ENCODE measurements at places on chromosomes 7 and 10. TPM values are rescaled to one million over a fixed set of nuclear protein-coding genes. Genes with fewer than 3 reads are reported as not detected.
A peak's percentile ranks its signal among the peaks of the same experiment; 100 is the strongest.

PSPH gene
- total RNA-seq: 8.1 TPM

GRCh38 chr7:139739863-139740597, 37.8 kb downstream of the HIPK2 start:
- no peak for DNase-seq
- H3K4me3 ChIP-seq: no peak overlapping the region
- no peaks in the 10 kb centered on the region for H3K4me1 ChIP-seq

ATG9B gene
- 32.5 TPM for total RNA-seq

DNA sequence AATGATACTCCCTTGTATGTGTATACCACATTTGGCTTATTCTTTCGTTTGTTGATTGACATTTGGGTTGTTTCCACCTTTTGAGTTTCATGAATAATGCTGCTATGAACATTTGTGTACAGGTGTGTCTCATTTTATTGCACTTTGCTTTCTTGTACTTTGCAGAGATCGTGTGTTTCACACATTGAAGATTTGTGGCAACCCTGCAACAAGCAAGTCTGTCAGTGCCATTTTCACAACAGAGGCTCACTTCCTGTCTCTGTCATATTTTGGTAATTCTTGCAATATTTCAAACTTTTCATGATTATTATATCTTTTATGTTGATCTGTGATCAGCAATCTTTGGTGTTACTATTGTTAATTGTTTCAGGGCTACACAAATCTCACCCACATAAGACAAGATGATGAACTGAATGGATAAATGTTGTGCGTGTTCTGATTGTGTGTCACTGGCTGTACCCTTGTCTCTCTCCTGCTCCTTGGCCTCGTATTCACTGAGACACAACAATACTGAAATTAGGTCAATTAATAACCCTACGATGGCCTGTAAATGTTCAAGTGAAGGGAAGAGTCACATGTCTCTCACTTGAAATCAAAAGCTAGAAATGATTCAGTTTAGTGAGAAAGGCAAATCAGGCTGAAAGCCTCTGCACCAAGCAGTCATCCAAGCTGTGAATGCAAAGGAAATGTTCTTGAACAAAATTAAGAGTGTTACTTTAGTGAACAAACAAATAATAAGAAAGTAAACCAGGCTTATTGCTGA, 133.6 kb upstream of the JCAD start:
- DNase-seq: no peak
- H3K4me1 ChIP-seq: no peaks in the 10 kb centered on the region
- no peak overlapping the region for H3K27ac ChIP-seq
- H3K36me3 ChIP-seq: no peaks in the 10 kb centered on the region
- no peaks in the 10 kb centered on the region for H3K27me3 ChIP-seq
- H3K4me3 ChIP-seq: no peak overlapping the region

PDZD7 gene
- total RNA-seq: 0.65 TPM

DNA sequence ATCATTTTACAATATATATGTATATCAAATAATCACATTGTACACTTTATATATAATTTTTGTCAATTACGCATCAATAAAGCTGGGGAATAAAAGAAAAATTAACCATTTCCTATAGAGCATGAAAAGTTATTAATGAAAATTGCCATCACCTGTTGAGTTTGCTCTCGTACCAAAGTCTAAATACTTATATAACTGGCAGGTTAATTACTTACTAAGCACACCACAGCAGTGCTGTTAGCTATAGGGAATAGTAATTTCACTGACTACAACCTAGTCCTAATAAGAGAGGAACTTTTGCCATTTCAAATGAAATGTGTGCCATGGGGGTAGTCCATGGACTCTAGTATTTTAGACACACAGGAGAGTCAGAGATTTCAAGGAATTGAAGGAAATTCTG, 176.9 kb upstream of the COL1A2 start:
- H3K36me3 ChIP-seq: no peaks in the 10 kb centered on the region
- no peak overlapping the region for H3K27ac ChIP-seq
- H3K27me3 ChIP-seq: no peaks in the 10 kb centered on the region
- DNase-seq: no peak

WBP1L gene
- total RNA-seq: 37.9 TPM

DNA sequence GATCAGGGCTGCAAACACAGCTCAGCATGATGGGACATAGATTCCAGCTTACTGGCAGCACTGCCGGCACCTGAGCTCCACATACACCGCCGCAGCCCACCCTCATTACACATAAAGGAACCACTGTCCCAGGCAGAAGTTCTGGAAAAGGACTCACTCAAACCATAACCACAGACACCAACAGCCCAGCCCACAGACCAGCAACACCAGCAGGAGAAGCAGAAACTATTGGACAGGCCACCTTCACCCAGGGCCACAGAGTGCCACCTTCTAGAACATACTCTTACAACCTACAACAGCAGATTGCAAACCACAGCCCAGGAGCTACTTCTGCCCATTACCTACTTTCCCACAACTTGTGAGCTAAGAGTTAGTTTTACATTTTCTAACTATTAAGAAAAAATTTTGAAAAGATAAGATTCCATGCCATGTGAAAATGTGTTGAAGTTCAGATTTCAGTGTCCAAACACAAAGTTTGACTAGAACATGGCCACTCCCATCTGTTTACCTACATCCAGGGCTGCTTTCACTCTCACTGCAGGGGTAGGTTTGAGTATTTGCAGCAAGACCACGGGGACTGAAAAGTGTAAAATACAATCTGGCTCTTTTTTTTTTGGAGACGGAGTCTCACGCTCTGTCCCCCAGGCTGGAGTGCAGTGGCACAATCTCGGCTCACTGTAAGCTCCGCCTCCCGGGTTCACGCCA, 153.0 kb downstream of the TNS3 start:
- H3K4me3 ChIP-seq: no peak overlapping the region
- H3K27me3 ChIP-seq: no peaks in the 10 kb centered on the region
- H3K27ac ChIP-seq: no peak overlapping the region
- H3K36me3 ChIP-seq: no peaks in the 10 kb centered on the region

DNA sequence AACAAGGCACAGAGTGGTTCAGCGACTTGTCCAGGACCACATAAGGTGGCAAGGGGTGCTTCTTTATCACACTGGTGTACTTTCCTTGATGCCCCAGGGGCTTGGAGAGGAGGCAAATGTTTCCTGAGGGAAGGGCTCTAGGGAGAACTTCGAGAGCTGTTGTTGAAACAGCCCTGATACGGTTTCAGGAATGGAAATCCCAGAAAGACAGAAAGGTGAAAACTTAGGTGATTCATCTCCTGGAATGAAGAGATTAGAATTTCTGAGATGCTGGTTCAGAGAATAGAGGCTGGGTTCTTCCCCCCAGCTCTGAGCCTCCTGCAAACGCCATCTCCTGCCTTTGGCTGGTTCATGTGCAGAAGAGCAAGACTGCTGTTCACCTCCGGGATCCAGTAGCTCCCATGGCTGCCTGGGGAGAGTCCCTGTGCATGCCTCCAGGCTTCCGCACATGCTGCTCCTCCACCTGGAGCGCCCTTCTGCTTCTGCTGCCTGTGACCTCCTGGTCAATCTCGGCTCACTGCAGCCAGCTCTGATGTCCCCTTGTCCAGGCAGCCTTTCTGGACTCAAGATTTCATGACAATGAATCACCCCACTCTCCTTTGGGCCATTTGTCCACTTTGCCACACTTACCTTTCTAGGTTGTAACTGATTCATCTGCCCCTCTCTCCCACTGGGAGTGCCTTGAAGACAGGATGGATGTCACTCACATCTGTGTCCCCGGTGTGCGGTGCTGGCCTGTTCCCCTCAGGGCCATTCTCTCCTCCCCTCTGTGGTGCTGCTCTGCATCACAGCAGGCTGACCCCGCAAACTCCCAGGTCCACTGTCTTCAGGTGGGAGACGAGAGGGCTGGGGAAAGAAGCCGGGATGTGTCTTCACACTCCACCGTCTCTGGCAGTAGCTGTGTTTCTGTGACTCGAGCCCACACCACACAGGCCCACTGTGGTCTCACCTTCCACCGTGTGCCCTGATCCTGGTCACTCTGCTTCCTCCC, 3.6 kb upstream of the CDH23 start:
- no peak overlapping the region for H3K27ac ChIP-seq
- H3K36me3 ChIP-seq: no peaks in the 10 kb centered on the region
- no peak overlapping the region for H3K4me3 ChIP-seq
- no peaks in the 10 kb centered on the region for H3K4me1 ChIP-seq

PLEKHS1 gene
- not detected for total RNA-seq

GRCh38 chr7:115475206-115475605, 553.3 kb downstream of the MDFIC start:
- H3K27ac ChIP-seq: no peak overlapping the region
- no peak overlapping the region for H3K4me3 ChIP-seq
- no peak for DNase-seq

GRCh38 chr7:124089621-124090020, 56.8 kb upstream of the TMEM229A start:
- no peak for DNase-seq
- H3K4me3 ChIP-seq: no peak overlapping the region
- no peak overlapping the region for H3K27ac ChIP-seq
- H3K27me3 ChIP-seq: no peaks in the 10 kb centered on the region

GRCh38 chr7:21370283-21370982, 57.5 kb upstream of the SP4 start:
- DNase-seq: no peak
- no peaks in the 10 kb centered on the region for H3K27me3 ChIP-seq
- H3K27ac ChIP-seq: no peak overlapping the region
- H3K36me3 ChIP-seq: no peaks in the 10 kb centered on the region

DNA sequence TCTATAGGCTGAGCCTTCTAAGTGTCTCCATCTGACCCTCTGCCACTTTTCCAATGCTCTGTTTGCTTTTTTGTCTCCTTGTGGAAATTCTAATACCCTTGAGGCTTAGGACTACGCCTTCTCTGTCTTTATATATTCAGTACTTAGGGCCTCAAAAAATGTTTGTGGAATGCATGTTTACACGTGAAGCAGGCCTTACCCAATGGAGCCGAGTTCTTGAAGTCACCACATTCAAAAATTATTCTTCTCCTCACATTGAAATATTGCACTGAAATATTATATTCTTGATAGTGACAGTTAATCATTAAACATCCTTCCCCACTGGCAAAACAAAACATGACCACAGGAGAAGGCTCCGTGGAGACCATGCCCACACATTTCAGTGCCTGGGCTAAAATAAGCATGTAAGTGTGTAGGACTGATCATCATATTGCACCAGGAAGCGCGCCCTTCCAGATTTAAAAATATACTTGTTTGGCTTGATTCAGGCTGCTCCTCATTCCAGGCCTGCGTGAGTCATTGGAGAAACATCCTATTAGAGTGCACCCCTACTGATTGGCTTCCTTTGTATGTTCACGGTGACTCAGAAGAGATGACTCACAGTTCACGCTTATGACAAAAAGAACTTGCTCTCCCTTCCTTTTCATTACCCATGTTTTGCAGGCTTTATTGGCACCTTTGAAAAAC, 307.4 kb upstream of the AOAH start:
- no peak for DNase-seq
- no peaks in the 10 kb centered on the region for H3K27me3 ChIP-seq
- no peak overlapping the region for H3K27ac ChIP-seq

ACHE gene
- 0.22 TPM for total RNA-seq

COL17A1 gene
- total RNA-seq: not detected

- peak; percentile 21 for DNase-seq
- peak overlapping the region; percentile 63 for H3K4me3 ChIP-seq
- H3K27me3 ChIP-seq: peaks cover 9% of the 10 kb centered on the region
- H3K27ac ChIP-seq: no peak overlapping the region
- no peaks in the 10 kb centered on the region for H3K36me3 ChIP-seq
These were observed 740 bp downstream of the HTR7 start for GRCh38 chr10:90856964-90857634.

GRCh38 chr10:33091201-33091600, 133.2 kb upstream of the ITGB1 start:
- H3K4me1 ChIP-seq: peaks cover 19% of the 10 kb centered on the region
- no peaks in the 10 kb centered on the region for H3K27me3 ChIP-seq
- H3K4me3 ChIP-seq: no peak overlapping the region
- DNase-seq: no peak
- no peaks in the 10 kb centered on the region for H3K36me3 ChIP-seq

DNA sequence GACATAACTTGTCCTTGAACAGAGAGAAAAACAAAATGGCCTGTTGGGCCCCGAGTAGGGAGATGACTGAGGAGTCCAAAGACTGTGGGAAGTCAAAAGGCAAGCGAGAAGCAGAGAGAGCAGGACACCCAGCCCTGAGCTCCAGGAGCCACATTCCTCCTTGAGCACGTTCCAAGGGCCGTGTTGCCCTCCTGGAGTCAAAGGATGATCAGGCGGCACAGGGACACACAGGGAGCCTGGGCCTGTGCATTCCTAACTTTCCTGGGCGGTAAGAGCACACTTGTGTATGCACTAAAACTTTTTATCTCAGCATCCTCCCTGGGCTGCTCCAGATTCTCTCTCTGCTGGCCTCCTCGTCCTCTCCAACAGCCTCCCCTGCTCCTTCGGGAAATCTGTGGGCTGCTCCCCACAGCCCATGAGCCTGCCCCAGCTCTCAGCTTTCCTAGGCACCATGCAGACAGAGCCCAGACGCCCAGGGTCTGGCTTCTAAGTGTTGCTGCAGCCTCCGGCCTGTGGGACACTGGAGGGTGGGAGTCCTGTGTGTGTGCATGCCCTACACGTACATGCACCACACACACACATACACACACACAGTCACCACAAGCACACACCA, 281.8 kb downstream of the POU6F2 start:
- H3K27me3 ChIP-seq: peaks cover 3% of the 10 kb centered on the region
- no peaks in the 10 kb centered on the region for H3K4me1 ChIP-seq
- H3K4me3 ChIP-seq: no peak overlapping the region
- no peaks in the 10 kb centered on the region for H3K36me3 ChIP-seq
- no peak for DNase-seq

DNA sequence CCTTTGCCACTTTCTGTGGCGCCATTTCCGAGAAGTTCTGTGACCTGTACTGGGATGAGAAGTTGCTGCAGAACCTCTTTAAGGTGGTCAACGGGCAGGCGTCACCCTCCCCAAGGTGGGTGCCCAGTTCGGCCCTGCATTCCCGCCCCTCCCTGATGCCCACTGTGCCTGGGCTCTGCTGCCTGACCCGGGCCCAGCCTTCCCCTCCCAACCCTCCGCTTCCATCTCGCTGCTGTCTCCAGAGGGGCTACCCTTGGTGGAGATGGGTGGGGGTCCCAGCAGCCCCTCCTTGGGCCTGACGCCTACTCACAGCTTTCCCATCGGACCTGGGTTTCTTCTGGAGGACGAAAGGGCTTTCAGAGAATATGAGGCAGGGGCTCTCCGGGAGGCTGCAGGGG, 30.5 kb upstream of the UTF1 start:
- H3K4me3 ChIP-seq: no peak overlapping the region
- H3K36me3 ChIP-seq: no peaks in the 10 kb centered on the region
- no peak for DNase-seq

GRCh38 chr10:48363617-48364355, 57.3 kb downstream of the MAPK8 start:
- no peak for DNase-seq
- no peak overlapping the region for H3K4me3 ChIP-seq
- H3K27me3 ChIP-seq: no peaks in the 10 kb centered on the region
- no peaks in the 10 kb centered on the region for H3K4me1 ChIP-seq
